ENCODE measurements at places on chromosomes 1 and 21.

DNA sequence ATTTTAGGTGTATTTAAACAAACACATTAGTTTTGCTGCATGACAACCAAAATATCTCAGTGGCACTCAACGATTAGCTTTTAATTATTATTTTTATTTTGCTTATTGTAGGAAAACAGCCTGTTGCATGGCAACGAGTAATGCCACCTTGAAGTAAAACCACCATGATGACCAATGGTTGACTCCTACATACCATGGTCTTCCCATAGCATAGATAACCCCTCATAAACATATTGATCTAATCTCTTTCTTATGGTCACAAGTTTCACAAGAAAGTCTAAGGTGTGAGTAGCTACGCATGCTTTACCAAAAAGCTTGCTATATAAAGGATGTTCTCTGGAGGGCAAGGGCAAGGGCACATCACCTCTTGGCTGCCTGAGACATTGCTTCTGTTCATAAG, 61.5 kb upstream of the PTBP2 start:
- H3K36me3 ChIP-seq = no peaks in the 10 kb centered on the region
- no peaks in the 10 kb centered on the region for H3K4me1 ChIP-seq
- no peak overlapping the region for H3K4me3 ChIP-seq
- no peak for DNase-seq
- no peak overlapping the region for H3K27ac ChIP-seq
- no peaks in the 10 kb centered on the region for H3K27me3 ChIP-seq

DNA sequence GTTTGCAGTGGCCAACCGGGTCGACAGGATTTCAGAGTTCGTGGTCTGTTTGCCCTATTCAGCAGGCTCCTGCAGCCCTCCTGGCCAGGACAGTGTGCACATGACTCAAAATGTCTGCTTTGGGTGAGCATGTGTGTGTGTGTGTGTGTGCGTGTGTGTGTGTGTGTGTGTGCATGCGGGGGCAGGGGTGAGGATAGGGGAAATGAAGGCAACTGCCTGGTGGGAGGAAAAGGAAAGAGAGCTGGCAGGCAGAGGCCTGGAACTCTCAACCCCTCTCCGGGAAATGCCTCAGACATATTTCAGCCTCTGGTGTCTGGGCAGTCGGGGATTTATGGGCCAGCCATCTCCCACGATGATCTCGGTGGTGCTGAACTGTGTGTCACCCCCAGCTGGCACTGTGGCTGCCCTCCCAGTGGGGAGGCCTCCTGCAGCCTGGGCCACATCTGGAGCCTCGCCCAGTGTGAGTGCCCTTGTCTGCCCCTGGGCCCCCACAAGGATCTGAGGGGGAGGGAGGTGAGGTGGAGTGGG, 15.2 kb downstream of the CDCP2 start:
- H3K4me3 ChIP-seq = no peak overlapping the region
- no peaks in the 10 kb centered on the region for H3K4me1 ChIP-seq
- no peak for DNase-seq

DNA sequence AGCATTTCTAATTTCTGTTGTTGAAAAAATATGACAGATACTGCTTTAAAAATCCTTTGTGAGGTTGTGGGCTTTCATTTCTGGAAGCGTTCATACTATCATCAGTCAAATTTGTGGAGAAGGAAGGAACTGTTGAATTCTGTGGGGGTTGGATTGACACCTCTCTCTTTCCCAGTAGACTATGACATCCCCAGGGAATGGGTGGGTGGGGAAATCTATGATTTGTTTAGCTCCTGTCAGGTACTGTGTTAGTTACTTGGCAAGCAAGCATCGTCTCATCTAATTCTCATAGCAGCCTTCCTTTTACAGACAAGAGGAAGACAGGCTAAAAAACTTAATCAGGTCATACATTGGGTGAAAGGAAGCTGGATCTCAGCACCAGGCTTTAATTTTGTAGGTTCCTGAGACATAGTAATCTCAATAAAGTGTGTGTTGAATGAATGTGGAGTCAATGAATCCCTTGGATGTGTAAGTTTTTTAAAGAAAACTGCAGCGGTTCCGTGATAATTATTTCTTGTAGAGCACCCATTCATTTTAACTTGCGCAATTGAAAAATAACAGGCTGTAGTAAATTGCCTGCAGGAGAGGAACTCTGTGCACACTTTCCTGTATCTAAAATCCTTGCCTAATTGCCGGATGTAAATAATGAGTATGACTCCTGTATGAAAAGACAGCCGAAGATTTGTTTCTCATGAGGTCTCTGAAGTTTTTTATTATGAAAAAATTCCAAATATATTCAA, 60.6 kb downstream of the MYOM3 start:
- H3K4me1 ChIP-seq = peaks cover 7% of the 10 kb centered on the region
- H3K27ac ChIP-seq = peak overlapping the region; percentile 17
- DNase-seq = no peak
- H3K36me3 ChIP-seq = no peaks in the 10 kb centered on the region

- H3K4me3 ChIP-seq = no peak overlapping the region
- H3K27ac ChIP-seq = no peak overlapping the region
- no peaks in the 10 kb centered on the region for H3K4me1 ChIP-seq
- H3K36me3 ChIP-seq = no peaks in the 10 kb centered on the region
- DNase-seq = no peak
- no peaks in the 10 kb centered on the region for H3K27me3 ChIP-seq
These were observed 330.9 kb downstream of the PTPRU start for GRCh38 chr1:29567257-29567656.

DNA sequence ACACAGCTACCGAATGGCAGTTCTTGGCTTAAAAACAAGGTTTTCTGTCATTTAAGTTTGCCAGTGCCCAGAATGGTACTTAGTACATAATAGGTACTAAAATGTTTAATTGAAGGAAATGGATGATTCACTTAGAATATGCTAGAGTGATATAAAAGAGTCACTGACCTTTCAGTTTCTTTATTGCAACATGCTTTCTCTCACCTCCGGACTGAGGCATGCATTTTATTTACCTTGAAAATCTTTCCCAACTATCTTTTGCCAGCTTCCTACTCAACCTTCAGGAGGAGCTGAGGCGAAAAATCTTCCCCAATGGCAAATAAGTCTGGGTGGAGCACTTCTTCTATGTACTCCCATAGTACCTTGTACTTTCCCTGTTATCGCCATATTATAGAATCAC, 244.9 kb downstream of the ZNF648 start:
- H3K27ac ChIP-seq = no peak overlapping the region
- DNase-seq = no peak
- no peak overlapping the region for H3K4me3 ChIP-seq
- no peaks in the 10 kb centered on the region for H3K36me3 ChIP-seq

DNA sequence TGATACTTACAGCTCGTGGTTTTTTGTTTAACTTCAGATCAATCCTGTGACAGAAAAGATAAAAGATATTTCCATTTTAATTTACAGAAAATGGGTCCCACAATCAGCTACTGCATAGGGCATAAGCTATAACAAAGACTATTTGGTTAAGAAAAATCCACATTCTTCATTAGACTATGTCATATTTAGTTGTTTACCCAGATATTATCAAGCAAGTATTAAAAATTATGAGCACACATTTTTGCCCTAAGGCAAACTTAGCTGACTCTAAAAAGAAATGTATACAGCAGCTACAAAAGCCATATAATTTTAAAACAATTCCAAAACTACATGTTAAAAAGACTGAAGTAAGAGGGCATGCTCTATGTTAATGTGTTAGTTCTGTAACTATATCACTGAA, 18.7 kb downstream of the MEAF6 start:
- no peak overlapping the region for H3K27ac ChIP-seq
- H3K4me1 ChIP-seq = peaks cover 11% of the 10 kb centered on the region
- H3K36me3 ChIP-seq = peaks cover 73% of the 10 kb centered on the region

DNA sequence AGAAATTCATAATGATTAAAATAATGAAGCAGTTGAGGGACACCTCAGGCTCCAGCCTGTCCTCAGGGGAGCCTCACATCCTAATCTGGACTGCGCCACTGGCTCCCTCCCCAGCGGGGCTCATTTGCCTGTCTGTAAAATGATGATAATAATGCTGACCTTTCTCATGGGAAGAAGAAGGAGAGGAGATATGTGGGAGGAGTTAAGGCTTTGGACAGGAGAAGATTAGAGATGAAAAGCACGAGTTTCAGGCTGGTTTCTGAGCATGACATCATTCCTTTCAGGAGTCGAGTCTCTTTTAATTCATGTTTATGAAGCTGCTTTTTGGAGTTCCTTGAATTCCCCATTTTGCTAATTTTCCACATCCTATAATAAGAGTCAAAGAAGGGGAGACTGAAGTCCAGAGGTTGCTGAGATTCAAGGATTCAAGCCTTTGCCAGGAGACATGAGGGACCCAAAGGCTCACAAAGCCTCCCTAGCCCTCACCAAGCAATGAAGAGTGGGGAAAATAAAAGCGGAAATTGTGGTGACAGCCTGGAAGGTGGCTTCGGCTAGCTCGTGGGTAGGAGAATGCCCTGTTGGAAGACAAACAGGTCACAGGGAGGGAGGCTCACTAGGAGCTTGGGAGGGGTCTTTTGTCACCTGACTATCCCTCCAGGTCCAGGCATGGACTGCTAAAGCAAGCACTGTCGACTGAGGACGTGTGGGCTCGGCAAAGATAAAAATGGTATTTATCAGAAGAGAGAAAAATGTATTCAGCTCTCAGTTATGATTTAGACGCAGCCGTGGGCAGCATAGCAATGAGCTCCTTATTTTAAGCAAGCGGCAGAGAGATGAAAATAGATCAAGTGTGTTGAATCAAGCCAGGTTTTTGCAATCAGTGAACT, 27.5 kb upstream of the STMN1 start:
- H3K4me1 ChIP-seq = no peaks in the 10 kb centered on the region
- no peak for DNase-seq
- no peaks in the 10 kb centered on the region for H3K27me3 ChIP-seq
- no peak overlapping the region for H3K4me3 ChIP-seq
- H3K36me3 ChIP-seq = no peaks in the 10 kb centered on the region

DNA sequence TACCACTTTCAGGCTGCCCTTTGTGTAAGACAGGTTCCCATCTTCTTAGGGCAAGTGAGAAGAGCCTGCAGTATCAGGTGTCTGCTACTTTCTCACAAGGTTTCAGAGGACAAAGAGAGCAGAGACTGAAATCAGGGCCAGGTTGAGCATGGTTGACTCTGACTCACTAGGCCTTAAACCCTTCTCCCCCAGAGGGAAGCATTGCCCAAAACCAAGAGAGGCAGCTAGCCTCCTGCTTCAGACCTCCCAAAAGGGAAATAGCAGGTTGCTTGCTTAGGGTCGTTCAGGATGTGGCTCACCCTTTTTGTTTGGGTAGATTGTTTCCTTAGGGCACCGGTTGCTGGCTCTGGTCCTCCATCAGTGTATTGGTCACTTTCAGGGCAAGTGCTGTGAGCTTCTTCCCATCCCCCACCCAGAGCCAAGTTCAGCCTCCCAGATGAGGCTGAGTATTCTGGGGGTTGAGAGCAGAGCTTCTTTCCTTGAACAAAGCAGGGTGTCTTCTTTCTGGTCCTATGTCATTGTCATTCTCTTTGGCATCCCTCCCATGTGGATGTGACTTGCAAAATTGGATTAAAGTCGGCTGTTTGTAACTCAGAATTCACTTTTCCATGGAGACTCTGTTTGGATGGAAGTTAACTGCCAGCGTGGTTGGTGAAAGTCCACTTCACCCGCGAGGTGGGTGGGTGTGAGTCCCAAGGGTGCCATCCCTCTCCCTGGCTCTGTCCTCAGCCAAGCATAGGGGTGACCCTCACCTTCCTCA, 55.5 kb upstream of the GALNT2 start:
- H3K27me3 ChIP-seq = peaks cover 7% of the 10 kb centered on the region
- no peak for DNase-seq
- H3K36me3 ChIP-seq = no peaks in the 10 kb centered on the region
- H3K27ac ChIP-seq = no peak overlapping the region
- no peak overlapping the region for H3K4me3 ChIP-seq

DNA sequence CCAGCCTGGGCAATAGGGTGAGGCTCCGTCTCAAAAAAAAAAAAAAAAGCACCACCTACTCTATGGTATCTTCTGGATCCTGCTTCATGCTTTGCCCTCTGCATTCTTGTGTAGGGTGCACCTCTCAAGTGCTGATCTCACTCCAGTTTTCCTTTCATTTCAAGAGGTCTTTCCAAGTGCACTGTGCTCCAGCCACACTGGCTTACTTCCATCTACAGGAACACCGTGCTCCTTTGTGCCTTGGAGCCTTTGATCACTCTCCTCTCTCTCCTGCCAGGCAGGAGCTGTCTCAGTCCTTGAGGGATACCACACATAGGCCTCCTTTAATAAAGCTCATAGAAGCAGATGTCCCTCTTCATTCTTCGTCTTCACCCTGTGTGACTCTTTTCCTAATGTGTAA, 55.4 kb upstream of the GREM2 start:
- no peaks in the 10 kb centered on the region for H3K36me3 ChIP-seq
- no peaks in the 10 kb centered on the region for H3K27me3 ChIP-seq
- no peak for DNase-seq
- no peak overlapping the region for H3K4me3 ChIP-seq
- no peaks in the 10 kb centered on the region for H3K4me1 ChIP-seq

- no peak overlapping the region for H3K4me3 ChIP-seq
- H3K27me3 ChIP-seq = no peaks in the 10 kb centered on the region
- no peaks in the 10 kb centered on the region for H3K4me1 ChIP-seq
- no peak overlapping the region for H3K27ac ChIP-seq
- no peaks in the 10 kb centered on the region for H3K36me3 ChIP-seq
These were observed 16.0 kb upstream of the ZBTB8B start for GRCh38 chr1:32448773-32449456.

- no peak overlapping the region for H3K27ac ChIP-seq
- H3K4me3 ChIP-seq = no peak overlapping the region
- no peaks in the 10 kb centered on the region for H3K36me3 ChIP-seq
- H3K27me3 ChIP-seq = no peaks in the 10 kb centered on the region
These were observed 1.4 kb upstream of the UBXN10 start for GRCh38 chr1:20184481-20184900.

- no peaks in the 10 kb centered on the region for H3K27me3 ChIP-seq
- H3K27ac ChIP-seq = no peak overlapping the region
- DNase-seq = no peak
- H3K4me1 ChIP-seq = no peaks in the 10 kb centered on the region
- H3K4me3 ChIP-seq = no peak overlapping the region
- H3K36me3 ChIP-seq = no peaks in the 10 kb centered on the region
These were observed 219.6 kb downstream of the MRPL39 start for GRCh38 chr21:25387665-25388064.

DNA sequence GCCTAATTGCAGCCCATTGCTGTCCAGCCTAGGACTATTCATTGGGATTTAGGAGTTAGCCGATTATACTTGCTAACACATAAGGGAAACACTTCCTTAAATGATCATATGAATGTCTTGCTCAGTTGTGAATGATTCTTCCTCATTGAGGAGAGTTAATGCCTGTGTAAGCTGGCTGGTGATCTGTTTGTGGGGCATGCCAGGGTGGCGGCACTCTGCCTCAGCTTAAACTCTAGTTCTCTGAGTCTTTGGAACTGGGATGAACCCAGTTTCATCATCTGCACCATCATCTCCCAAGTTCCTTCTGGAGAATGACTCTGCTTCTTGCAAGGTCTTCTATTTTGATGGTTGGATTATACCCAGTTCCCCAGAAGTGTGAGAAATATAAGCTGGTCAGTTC, 23.9 kb upstream of the SLAMF6 start:
- H3K36me3 ChIP-seq = no peaks in the 10 kb centered on the region
- no peak overlapping the region for H3K27ac ChIP-seq
- no peak overlapping the region for H3K4me3 ChIP-seq
- no peaks in the 10 kb centered on the region for H3K4me1 ChIP-seq
- no peak for DNase-seq

- no peaks in the 10 kb centered on the region for H3K27me3 ChIP-seq
- no peaks in the 10 kb centered on the region for H3K4me1 ChIP-seq
- DNase-seq = no peak
- peaks cover 16% of the 10 kb centered on the region for H3K36me3 ChIP-seq
- no peak overlapping the region for H3K4me3 ChIP-seq
These were observed 10.5 kb downstream of the SNAP47 start for GRCh38 chr1:227745568-227746265.

Data from upper lobe of right lung (tissue), 1 donor.